ENCODE measurements at places on chromosomes 5 and 9. TPM values are rescaled to one million over a fixed set of nuclear protein-coding genes. Genes with fewer than 3 reads are reported as not detected.

The NUTM2G gene
- total RNA-seq, result not detected

GRCh38 chr9:92938025-92938424 lies 9.3 kb upstream of the FGD3 start:
- no peak overlapping the region for H3K27ac ChIP-seq
- no peak overlapping the region for H3K4me3 ChIP-seq
- DNase-seq, result no peak

DNA sequence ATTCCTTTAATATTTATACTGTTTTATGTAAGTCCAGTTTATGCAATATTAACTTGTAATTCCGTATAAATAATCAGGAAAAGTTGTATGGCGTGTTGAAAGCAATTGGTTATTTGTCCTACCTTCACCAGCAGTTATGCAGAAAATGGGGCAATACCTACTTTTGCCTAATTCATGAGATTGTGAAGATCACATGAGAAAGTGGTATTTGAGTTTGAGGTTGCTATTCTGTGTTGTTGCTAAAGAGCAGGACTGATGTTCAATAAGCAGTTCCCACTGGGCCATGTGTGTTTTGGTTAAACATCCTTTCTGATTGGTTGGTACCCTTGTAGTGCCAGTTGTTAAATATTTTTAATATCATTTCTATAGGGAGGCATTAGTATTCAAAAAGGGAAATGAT lies 3.2 kb downstream of the TGFBR1 start:
- H3K4me3 ChIP-seq, result no peak overlapping the region
- peaks cover 25% of the 10 kb centered on the region for H3K36me3 ChIP-seq

The RAD23B gene
- 142 TPM for total RNA-seq

DNA sequence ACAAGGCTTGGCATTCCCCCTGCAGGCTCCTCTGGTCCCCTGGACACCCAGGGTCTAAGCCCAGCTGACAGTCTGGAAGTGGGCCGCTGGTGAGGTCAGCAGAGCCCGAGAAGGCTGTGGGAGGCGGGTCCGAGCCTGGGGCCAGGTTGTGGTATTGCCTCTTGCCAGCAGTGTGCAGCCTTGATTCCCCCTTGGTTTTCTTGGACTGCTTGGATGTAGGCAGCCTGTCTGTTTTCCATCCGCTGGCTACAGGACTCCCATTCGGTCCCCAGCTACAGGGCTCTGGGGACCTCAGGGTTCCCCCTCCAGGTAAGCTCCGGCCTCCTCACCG lies 1.6 kb downstream of the AIF1L start:
- no peak for DNase-seq
- no peak overlapping the region for H3K27ac ChIP-seq
- peaks cover 6% of the 10 kb centered on the region for H3K4me1 ChIP-seq
- H3K27me3 ChIP-seq, result peaks cover 34% of the 10 kb centered on the region

The COL23A1 gene
- total RNA-seq, result 0.21 TPM

The GRPEL2 gene
- 56.4 TPM for total RNA-seq

The CTNND2 gene
- total RNA-seq, result not detected

GRCh38 chr9:131982671-131983239 lies 96.9 kb downstream of the MED27 start:
- no peaks in the 10 kb centered on the region for H3K27me3 ChIP-seq
- peaks cover 2% of the 10 kb centered on the region for H3K36me3 ChIP-seq
- H3K4me3 ChIP-seq, result no peak overlapping the region
- no peak overlapping the region for H3K27ac ChIP-seq
- no peak for DNase-seq
- H3K4me1 ChIP-seq, result peaks cover 10% of the 10 kb centered on the region

- no peaks in the 10 kb centered on the region for H3K27me3 ChIP-seq
- H3K4me1 ChIP-seq, result no peaks in the 10 kb centered on the region
- H3K36me3 ChIP-seq, result no peaks in the 10 kb centered on the region
- no peak for DNase-seq
- no peak overlapping the region for H3K27ac ChIP-seq
Observed at GRCh38 chr5:9686216-9686615, 56.1 kb upstream of the TAS2R1 start.

The SPRY4 gene
- total RNA-seq, result 1.4 TPM

The IFNA2 gene
- not detected for total RNA-seq

GRCh38 chr5:156094001-156094400 lies 233.0 kb upstream of the SGCD start:
- H3K4me1 ChIP-seq, result no peaks in the 10 kb centered on the region
- peaks cover 3% of the 10 kb centered on the region for H3K27me3 ChIP-seq
- H3K27ac ChIP-seq, result no peak overlapping the region

DNA sequence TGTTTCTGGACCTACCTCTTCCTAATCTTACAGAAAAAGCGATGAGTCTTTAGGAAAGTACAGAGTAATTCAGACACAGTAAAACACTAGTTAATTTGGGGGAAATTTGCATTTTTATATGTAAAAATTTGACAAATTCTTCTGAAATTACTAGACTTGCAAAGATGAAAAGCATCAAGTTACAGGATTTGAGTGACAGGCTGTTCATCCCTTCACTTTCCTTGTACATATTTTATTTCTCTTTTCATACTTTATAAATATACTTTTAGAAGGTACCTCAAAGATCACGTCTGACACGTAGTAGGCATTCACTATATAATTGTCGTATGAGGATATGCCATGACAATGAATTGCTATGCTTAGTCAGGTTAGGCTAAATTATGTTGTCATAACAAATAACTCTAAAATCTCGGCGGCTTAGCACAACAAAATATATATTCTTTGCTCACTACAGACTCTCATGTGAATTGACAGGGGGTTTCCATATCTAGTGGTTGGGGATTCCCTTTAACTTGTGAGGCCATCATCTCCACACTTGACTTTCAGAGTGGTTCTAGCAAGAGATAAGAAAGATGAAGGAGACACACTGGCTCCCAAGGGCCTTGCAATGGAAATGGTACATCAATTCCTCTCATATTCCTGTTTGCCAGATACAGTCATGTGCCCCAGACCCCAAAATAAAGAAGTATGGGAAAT lies 154.1 kb upstream of the TUT7 start:
- H3K27ac ChIP-seq, result no peak overlapping the region
- no peaks in the 10 kb centered on the region for H3K4me1 ChIP-seq
- peaks cover 30% of the 10 kb centered on the region for H3K27me3 ChIP-seq
- H3K36me3 ChIP-seq, result no peaks in the 10 kb centered on the region

DNA sequence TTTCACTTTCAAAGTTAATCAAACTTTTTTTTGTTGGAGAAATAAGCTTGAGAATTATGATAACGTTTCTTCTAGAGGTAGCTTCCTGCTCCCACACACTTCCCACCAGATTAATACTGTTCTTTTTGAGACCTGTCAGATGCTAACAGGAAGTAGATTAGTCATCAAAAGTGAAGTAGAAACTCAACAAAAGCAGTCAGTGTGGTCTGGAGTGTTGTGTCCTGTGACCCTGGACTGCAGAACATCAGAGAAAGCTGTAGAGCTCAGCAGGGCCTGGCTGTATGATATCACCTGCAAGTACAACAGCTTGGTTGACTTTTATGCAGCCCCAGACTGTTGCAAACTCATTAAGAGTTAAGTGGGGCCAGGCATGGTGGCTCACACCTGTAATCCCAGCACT lies 495.7 kb upstream of the CYLC2 start:
- H3K4me3 ChIP-seq, result no peak overlapping the region
- no peak for DNase-seq
- H3K27me3 ChIP-seq, result no peaks in the 10 kb centered on the region

DNA sequence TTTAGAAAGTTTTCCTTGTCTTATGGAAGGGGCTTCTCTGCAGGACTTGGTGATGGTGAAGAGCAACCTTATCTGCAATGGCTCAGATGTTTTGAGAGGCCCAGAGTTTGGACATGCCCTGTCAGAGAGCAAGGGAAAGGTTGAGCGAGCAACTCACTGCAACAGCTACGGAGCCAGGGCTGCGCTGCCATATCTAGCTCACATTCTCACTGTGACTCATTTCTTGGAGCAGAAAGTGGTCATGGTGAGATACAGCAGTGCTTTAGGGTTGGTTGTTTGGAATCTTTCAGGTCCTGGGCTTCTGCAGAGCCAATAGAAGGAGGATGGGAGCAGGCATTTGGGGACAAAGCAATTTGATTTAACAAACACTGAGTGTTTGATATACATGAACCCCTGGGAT lies 12.3 kb downstream of the GLRA1 start:
- peaks cover 2% of the 10 kb centered on the region for H3K4me1 ChIP-seq
- H3K36me3 ChIP-seq, result no peaks in the 10 kb centered on the region
- H3K27me3 ChIP-seq, result no peaks in the 10 kb centered on the region
- no peak overlapping the region for H3K4me3 ChIP-seq

GRCh38 chr5:90264689-90265544 lies 144.6 kb downstream of the CETN3 start:
- DNase-seq, result peak; percentile 32
- H3K4me3 ChIP-seq, result no peak overlapping the region
- no peaks in the 10 kb centered on the region for H3K4me1 ChIP-seq
- H3K27me3 ChIP-seq, result peaks cover 8% of the 10 kb centered on the region
- H3K36me3 ChIP-seq, result no peaks in the 10 kb centered on the region
- no peak overlapping the region for H3K27ac ChIP-seq

DNA sequence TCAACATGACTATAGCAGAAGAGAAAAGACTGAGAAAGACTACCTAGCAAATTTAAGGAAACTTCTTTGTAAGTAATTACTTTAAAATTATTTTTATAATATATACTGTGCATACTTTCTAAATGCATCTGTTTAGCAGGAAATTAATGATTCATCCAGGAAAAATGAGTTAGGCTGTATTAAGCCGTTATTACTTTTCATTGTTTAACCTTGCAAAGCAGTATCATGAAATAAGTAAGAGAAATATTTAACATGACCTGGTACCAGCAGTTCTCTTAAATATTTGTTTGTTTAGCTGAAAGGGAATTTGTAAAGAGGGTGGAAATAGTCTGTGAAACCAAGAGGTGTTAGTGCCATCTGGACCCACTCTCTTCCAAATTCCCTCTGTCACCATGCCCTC lies 175.0 kb downstream of the GNAQ start:
- H3K4me3 ChIP-seq, result no peak overlapping the region
- H3K36me3 ChIP-seq, result peaks cover 26% of the 10 kb centered on the region
- H3K4me1 ChIP-seq, result peaks cover 22% of the 10 kb centered on the region
- H3K27ac ChIP-seq, result no peak overlapping the region
- DNase-seq, result no peak

DNA sequence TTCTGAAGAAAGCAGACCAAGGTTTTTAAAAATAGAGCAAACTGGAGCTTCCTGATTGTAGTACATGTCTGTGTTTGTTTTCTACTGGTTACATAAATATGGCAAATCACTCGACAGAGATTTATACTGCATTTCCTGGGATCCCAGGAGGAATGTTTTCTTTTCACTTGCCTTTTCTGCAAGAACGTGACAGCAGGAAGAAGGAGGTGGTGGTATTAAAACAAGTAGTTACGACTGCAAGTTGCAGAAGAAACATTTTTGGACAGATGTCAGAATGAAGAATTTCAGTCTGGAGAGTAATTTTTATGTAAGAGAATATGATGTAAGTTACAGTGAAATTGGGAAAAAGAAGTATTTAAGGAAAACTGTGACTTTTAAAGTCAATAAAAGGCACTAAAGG lies 253.7 kb upstream of the NFIL3 start:
- H3K4me3 ChIP-seq, result no peak overlapping the region
- H3K27ac ChIP-seq, result no peak overlapping the region
- H3K4me1 ChIP-seq, result peaks cover 4% of the 10 kb centered on the region
- no peak for DNase-seq
- H3K36me3 ChIP-seq, result no peaks in the 10 kb centered on the region

DNA sequence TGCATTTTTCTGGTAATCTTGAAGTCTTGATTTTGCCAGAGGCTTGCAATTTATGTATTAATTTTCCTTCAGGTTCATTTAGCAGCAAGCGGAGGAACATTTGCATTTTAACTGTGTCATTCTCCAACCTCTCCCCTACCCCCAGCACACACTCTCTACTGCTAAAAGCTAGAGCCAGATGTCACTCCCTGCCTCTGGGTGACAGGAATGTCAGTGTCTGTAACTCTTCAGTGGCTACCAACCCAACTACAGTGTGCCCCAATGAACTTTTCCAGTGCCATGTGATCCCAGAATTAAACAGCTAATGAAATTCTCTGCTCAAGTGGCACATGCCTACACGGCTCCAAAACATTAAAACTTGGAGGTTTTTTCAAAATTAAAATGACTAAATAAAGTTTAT lies 260.3 kb downstream of the GOLPH3 start:
- no peaks in the 10 kb centered on the region for H3K27me3 ChIP-seq
- H3K4me1 ChIP-seq, result no peaks in the 10 kb centered on the region
- no peak overlapping the region for H3K27ac ChIP-seq
- H3K36me3 ChIP-seq, result no peaks in the 10 kb centered on the region

The TMEM215 gene
- not detected for total RNA-seq

GRCh38 chr9:98107926-98108325 lies 11.1 kb downstream of the TRIM14 start:
- peaks cover 78% of the 10 kb centered on the region for H3K36me3 ChIP-seq
- H3K27me3 ChIP-seq, result no peaks in the 10 kb centered on the region
- no peak for DNase-seq
- H3K4me3 ChIP-seq, result no peak overlapping the region

GRCh38 chr5:143263272-143263810 lies 140.1 kb downstream of the NR3C1 start:
- H3K4me1 ChIP-seq, result peaks cover 7% of the 10 kb centered on the region
- H3K27ac ChIP-seq, result no peak overlapping the region
- H3K27me3 ChIP-seq, result no peaks in the 10 kb centered on the region
- no peak overlapping the region for H3K4me3 ChIP-seq
- peaks cover 9% of the 10 kb centered on the region for H3K36me3 ChIP-seq
- no peak for DNase-seq

The CMYA5 gene
- 0.16 TPM for total RNA-seq

The C9 gene
- not detected for total RNA-seq

- H3K36me3 ChIP-seq, result peaks cover 42% of the 10 kb centered on the region
- H3K27me3 ChIP-seq, result no peaks in the 10 kb centered on the region
- H3K4me3 ChIP-seq, result peak overlapping the region; percentile 94
Observed at GRCh38 chr5:169637549-169638121, 560 bp downstream of the DOCK2 start.

The FANCC gene
- 16.0 TPM for total RNA-seq

The HAVCR2 gene
- total RNA-seq, result 25.2 TPM

The PITX1 gene
- not detected for total RNA-seq

The CDH12 gene
- not detected for total RNA-seq

DNA sequence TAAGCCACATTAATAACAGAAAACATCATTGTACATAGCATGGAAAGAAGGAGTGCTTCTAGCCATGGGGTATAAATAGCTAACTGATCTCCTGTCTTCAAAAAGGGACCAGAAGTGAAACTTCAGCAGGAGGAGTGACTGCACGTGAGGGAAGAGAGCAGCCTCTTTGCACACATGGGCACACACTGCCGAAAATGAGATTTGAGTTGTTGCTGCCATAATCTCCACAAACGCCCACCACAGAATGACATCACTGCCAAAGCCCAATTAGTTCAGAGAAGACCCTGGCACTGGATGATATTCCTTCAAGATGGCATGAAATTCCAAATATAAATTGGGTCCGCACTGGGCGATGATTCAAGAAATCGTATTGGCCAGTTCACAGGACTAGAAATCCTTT lies 238.9 kb upstream of the NR4A3 start:
- H3K27me3 ChIP-seq, result no peaks in the 10 kb centered on the region
- no peak overlapping the region for H3K27ac ChIP-seq
- no peak overlapping the region for H3K4me3 ChIP-seq
- no peak for DNase-seq

The GFI1B gene
- not detected for total RNA-seq

DNA sequence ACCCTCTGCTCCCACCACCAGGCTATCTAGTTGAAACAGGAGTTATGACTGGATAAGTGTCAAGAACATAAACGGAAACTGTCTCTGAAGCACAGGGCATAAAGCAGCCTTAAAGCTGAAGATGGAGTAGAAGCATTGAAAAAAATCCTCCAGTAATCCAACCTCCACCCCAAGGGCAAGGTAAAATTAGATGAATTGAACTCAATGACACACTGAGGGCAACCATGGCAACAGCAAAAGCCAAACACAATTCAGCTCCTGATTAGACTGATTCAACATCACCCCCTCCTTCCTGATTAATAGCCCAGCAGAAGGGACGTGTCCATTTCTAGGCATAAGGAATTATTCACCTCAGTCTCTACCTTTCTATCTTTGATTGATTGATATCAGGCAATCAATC lies 183.2 kb upstream of the MAP3K1 start:
- H3K36me3 ChIP-seq, result peaks cover 9% of the 10 kb centered on the region
- H3K4me3 ChIP-seq, result no peak overlapping the region
- no peak for DNase-seq
- no peaks in the 10 kb centered on the region for H3K4me1 ChIP-seq
